ENCODE measurements at places on chromosomes 11 and 22.

GRCh38 chr22:45010532-45010900, 711 bp upstream of the PHF21B start:
- no peak for DNase-seq

DNA sequence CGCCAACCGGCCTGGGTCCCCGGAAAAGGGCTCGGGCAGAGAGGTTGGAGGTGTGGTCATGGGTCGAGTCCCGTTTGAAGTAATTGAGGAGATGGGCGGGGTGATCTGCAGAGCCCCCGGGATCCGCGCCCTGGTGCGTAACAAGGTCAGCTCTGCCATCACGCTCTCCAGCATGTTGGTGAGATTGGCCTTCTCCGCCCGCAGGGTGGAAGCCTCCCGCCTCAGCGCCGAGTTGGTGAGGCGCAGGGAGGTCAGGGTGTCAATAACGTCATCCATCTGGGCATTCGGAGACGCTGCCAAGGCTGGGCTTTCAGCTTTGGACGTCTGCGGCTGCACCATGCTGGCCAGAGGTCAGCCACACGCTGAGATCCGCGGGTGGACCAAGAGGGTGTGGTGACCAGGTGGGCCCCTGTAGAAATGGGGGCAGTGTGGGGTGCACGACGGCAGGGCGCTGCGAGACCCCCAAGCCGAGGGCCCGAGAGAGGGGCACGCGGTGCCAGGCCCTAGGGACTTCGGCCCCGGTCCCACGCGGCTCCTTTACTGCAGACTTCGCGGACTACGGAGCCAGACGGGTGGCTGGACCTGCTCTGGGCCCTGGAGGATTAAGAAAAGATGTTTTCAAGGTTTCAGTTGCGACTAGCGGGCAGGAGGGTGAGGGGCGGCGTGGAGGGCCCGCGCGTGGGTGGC, 672 bp downstream of the RTL6 start:
- peak; percentile 59 for DNase-seq

- no peak for DNase-seq
Observed at GRCh38 chr22:46985507-46985882, 223.0 kb downstream of the TBC1D22A start.

GRCh38 chr11:119673759-119674336, 55.2 kb downstream of the NECTIN1 start:
- no peak for DNase-seq
